ENCODE measurements at places on chromosomes 2 and 18.

DNA sequence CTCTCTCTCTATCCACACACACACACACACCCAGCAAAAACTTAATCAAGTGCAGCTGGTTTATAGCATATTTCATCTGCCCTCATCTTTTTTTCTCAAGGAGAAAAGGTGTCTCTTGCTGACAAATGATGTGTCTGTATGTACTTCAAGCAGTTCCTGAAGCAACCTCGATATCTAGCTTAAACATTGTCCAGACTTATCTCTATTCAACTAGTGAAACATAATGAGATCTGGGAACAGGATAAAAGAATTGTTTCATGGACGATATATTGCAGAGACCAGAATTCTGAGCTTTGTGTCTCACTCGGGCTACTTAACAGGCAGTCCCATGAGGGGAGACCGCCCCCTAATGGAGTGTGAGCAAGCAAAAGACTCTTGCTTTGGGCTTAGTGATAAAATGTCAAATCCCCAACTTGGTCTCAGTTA lies 929.2 kb upstream of the SOX11 start:
- DNase-seq, result peak; percentile 68

DNA sequence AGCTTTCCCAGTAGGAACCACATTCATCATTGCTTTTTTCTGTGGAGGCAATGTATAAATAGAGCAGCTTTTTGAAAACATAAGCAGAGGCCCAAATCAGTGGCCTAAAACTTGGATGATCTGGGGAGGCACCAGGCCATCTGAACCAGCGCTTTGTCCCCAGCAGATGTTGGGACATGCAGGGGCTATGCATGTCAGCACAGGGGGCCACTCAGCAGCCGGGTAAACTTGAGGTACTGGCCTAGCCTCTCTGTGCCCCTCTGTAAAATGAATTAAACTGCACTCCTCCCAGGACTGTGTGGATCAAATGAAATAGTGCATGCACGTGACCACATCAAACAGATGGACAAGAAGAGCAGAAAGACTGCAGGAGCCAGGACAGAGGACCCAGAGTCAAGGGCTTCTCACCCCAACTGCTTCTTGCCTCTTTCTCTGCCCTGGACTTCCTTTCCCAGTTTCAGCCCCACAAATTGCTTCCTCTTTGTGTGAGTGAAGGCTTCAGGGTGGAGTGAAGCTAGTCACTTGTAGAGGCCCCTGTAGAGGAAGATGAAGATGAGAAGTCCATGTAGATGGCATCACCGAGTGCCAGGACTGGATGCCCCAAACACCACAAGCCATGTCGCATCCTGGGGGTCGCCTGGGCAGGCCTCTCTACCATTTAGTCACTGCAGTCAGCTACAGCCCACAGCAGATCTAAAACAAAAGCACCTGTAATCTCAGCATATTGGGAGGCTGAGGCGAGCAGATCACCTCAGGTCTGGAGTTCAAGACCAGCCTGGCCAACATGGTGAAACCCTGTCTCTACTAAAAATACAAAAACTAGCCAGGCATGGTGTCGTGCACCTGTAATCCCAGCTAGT lies 53.2 kb downstream of the IMPA2 start:
- no peak for DNase-seq

DNA sequence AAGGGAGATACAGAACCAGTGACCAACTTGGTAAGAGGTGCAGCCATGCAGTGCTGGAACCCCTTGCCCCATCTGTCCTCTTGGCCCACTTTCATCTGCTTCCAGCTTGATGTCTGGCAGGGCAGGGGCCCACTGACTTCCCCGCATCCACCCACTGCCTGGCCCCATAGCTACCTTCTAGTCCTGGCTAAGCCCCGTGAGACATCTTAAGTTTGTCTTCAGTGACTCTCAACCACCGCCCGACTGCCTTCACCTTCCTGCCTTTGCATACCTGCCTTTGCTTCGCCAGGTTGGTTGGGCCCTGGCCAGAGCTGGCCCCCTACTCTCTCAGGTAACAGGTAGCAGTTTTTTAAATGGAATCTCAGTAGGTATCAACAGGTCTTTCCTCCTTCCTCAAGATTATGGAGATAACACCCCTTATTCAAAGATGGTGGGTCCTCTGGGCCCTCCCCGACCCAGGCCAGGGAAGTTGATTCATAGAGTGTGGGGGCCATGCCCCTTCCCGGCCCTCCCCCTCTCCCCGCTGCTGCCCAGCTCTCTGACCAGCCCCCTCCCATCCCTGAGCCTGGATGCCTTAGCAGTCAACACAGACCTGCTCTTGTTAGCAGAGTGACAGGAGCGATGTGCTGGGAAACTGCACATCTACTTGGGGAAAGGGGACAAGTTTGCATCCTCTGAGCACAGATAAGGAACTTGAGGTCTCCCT lies 2.8 kb downstream of the ARID5A start:
- no peak for DNase-seq

- no peak for DNase-seq
Measured at GRCh38 chr18:61471541-61471940, 138.3 kb downstream of the CDH20 start.

GRCh38 chr18:44156126-44156525 lies 524.6 kb upstream of the SETBP1 start:
- DNase-seq, result no peak

DNA sequence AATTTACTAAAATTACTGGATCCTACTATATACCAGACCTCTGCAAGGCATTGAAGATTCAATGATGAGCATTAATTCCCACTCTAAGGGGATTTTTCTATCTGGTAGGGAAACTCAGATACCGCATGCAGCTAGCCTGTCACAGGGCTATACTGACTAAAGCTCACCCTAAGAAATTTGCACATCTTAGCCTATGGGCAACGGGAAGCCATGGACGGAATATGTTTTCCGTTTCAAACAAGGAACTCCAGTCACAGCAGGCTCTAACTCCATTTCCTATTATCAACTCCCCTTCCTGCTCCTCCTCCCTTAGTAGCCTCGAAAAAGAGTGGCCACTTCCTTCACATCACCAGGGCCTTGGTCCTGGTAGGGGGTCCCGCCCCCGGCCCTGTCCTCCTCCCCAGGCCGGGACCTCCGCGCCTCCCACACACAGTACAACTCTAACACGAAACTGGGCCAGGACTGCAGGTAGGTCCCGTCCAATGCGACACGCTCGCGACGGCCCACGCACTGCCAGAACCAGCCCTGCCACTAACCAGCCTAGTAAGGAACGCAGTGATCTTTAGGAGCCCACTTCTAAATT lies 659 bp upstream of the COX5B start:
- DNase-seq, result no peak

DNA sequence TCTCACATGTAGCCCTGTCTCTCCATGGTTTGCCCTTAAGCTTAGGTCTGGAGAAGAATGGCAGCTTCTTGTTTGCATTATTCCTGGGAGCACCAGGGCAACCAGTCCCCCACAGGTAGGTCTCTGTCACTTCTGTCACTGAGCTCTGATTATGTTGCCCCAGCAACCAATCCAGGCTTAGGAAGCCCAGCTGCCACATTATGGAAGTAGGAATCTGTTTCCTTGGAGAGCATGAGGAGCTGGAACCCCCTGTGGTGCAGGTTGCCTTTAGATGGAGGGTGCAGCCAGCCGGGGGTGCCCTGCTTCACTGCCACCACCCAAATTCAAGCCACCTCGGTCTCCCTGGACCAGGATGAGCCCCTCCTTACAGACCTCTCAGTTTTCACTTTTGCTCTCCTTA lies 4.8 kb downstream of the RESP18 start:
- no peak for DNase-seq

DNA sequence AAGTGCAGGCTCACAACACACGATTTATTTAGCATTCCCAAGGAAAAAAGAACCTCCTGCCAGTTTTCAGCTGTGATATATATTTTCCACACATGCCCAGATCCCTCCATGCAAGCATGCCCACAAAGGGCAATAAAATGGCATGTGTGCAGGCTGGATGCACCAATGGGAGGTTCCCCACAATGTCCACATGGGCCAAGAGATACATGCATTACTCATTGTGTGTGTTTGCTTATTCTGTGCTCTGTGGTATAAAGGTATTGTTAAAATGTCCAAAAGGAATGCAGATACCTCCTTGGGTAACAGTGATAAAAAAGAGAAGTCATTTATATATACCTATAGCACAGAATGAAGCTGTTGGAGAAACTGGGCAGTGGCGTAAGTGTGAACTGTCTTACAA lies 207.4 kb downstream of the FHOD3 start:
- no peak for DNase-seq

- no peak for DNase-seq
Measured at GRCh38 chr2:44642123-44642857, 280.5 kb downstream of the CAMKMT start.

DNA sequence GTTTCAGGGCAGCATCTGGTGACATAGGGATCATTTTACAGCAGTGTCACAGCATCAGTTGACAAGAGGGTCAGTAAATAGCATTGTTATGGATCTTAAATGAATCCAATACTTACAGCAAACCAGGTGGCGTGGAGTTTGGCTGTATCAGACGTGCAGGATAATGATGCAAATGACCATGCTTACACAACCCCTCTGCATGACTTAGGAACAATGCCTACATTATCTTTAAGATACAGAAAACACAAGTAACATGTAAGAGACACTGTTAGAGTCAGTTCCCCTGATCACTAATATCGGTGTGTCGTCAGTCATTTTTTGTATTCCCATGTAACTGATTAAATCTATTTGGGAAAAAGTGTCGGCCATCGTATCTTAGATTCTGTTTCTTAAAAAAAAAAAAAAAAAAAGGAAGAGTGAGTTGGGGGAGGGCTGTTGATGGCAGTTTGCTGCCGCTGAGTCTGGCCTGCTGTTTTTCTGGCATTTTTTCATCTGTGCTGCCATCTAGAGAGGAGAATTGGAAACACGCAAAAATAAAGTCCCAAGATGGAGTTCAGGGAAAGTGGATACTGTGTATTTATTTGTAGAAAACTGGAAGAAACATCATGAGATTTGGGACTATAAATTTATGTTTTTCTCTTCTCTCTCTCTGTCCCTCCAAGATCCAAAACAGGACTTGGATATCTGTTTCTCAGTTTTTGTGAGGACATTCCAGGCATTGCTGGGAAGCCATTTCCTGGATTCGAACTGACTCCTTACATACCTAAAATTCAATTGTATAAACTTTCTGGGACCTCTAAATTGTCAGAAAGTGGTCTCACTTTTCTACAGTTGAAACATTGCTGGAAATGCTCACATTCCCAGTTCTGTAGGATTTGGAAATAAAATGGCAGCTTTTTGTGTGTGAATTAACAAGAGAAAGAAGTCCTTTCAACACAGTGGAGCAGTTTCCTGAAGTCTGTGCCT lies 60.3 kb upstream of the AGPS start:
- DNase-seq, result peak; percentile 43

- DNase-seq, result no peak
Measured at GRCh38 chr2:39989888-39990287, 210.8 kb upstream of the THUMPD2 start.

GRCh38 chr2:114170070-114170469 lies 272.4 kb upstream of the DPP10 start:
- no peak for DNase-seq

DNA sequence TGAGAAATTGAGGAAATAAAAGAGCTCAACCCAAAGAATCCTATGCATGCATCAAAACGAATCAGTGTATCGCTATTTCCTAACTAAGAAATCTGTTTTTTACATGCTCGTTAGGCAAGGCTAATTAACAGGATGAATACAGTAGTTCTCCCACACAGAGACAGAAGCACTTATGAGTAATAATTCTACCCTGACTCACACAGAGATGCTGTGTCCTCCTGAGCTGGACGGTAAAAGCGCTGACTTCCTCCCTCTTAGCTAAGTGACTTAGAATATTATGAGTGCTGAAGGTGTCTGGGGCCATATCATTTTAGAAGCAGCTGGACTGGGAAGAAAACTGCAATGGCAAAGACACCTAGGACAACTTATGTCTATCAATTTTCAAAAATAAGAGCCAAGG lies 18.5 kb downstream of the PLEKHM3 start:
- no peak for DNase-seq

GRCh38 chr2:37232131-37232933 lies 874 bp downstream of the NDUFAF7 start:
- DNase-seq, result no peak

DNA sequence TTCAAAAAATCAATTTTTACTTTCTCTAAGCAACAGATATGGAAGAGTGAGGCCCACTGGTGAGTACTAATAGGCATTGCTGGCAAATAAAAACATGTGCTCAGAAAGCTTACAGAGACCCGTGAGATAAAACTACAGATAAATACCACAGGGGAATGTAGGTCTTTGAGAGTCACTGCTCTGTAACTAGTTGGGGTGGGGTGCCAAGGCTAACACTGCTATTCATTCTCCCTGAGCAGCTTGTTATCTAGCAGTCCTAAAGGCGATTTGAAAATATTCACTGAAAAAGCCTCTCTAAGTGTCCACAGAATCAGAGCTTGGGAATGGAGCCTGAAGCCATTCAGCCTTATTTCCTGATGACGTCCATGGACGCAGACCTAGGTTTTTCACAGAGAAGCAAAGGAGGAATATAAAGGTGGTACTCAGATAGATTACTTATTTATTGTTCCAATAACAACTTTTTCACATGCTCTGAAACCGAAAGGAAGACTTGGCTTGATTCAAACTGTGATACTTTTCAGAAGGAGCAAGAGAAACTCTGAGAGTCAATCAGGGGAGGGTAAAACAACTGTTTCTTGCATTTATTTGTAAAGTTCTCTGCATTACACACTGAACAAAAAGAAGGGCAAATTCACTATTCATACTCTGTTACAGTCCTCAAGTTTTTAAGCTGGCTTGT lies 188.4 kb downstream of the PPP1R1C start:
- no peak for DNase-seq

- no peak for DNase-seq
Measured at GRCh38 chr2:10820978-10821695, 8.6 kb upstream of the PDIA6 start.

DNA sequence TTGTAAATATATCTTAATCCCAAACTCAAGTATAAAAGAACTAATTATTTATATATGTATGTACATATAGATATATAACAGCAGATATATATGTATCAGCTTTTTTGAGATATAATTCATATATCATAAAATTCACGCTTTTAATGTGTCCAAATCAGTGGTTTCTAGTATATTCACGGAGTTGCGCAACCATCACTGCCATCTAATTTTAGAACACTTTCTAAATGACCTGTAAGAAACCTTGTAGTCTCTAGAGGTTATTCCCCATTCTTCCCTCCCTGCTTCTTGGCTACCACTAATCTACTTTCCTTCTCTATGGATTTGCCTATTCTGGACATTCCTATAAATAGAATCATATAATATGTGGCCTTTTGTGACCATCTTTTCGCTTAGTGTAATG lies 163.5 kb upstream of the TCF4 start:
- DNase-seq, result no peak

DNA sequence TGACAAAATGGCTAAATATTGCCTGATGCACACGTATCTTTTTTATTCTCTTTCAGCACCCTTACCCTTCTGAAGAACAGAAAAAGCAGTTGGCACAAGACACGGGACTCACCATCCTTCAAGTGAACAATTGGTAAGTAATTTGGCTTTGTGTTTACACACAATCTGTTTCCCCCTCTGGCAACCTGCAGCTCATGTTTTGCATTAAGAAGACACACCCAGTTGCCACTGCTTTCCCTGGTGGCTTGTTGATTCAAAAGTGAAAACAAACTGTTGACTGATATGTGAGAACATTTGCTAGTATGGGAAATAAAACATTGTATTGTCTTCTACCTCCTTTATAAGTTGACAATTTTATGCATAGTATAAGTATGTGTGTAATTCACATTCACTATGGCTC lies 113.0 kb downstream of the MEIS1 start:
- DNase-seq, result no peak

Measured in left lung (tissue), 14 donors.